ENCODE measurements at places on chromosomes 13 and 19.

DNA sequence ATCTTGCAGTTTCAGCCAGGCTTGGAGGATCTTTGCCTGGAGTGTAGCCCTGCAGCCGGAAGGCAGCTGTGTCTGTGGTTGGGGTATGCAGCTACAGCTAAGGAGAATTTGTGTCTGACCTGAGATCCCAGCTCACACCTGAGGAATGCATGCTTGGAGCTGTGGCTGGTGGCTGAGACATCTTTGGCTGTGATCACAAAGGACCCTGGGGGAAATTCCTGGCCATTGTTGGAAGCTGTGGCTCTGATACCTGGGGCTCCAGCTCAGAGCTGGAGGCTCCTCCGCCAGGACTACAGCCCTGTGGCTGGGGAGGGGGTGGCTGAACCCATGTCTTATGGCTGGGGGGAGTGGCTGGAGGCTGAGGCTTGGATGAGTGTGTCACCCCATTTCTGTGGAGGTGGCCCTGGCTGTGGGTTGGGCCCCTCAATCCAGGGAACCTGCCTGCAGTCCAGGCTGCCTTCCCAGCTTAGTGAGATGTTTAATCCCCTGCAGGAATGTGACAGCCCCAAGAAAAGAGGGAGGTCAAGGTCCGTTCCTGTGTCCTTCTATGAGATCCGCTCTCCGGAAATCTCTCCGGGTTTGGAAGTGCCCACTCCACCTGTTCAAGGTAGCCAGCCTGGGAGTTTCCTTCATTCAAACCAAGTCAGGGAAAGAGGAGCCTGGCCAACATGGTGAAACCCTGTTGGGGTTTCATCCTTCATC is 27.6 kb downstream of the ARHGEF18 start:
- DNase-seq = no peak

GRCh38 chr19:31496076-31496475 is 146.8 kb upstream of the TSHZ3 start:
- DNase-seq = no peak

GRCh38 chr19:6039566-6040225 is 61.8 kb upstream of the RANBP3 start:
- DNase-seq = peak; percentile 24

GRCh38 chr13:113451951-113452421 is 1.3 kb downstream of the ADPRHL1 start:
- no peak for DNase-seq

- DNase-seq = no peak
Measured at GRCh38 chr19:11152318-11153062, 3.1 kb downstream of the SPC24 start.

DNA sequence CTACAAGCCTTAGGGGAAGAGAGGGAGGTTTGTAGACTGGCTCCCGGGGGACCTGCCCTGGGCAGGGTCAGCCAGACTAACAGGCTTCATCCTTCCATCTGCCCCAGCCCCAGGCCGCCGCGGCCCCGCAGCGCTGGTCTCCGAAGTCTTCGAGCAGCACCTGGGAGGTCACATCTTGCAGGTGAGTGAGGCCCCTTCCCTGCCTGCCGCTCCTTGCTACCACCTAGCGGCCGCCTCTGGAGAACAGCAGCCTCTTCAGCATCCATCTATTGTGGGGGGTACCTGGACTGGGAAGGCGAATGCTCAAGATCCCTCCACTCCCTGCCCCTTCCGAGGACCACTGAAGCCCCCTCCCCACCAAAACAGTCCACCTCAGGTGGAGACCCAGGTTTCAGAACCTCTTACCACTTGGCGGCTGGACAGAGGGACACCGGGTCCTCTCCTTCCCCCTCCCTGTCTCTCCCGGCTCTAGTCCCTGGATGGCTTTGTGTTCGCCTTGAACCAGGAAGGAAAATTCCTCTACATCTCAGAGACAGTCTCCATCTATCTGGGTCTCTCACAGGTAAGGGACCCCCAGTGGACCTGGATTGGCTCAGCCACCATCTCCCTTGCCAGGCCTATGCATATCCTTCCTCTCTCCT is 12.7 kb downstream of the NPAS1 start:
- peak; percentile 69 for DNase-seq

GRCh38 chr19:38515896-38516295 is 82.4 kb downstream of the RYR1 start:
- DNase-seq = no peak

DNA sequence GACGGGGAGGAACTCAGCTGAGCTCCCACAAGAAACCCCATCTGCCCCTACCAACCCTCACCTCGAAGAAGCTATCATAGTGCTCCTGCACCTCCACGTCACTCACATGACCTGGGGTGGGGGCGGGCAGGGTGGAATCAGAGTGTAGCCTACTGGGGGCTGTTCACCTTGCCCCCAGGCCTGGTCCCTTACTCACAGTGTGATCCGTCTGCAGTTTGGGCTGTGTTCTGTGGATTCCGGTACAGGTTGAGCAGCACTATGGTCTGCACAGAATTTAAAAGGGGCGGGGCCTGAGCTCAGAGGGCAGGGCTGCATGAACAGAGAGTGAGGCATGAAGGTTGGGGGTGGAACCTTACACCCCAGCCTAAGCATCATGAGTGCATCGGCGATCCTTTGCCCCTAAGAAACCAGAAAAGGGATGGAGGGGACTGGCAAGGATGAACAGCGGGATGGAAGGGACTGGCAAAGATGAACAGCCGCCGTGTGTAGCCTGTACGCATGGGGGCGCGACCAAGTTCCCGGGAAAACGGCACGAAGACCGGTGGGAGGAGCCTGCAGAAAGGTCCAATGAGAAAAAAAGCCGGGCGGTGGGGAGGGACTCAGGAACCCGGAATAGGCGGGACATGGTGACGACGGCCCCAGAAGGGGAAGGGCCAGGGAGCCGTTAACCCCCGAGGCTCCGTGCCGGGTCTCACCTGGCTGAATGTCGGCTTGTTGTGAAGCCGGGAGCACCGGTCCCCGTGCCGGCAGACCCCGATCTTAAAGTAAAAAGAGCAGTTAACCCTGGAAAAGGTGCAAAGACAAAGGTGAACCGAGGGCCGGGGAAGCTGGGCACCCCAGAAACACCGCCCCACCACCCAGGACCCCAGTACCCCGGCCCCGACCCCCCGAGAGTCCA is 539 bp downstream of the U2AF1L4 start:
- DNase-seq = peak; percentile 96

DNA sequence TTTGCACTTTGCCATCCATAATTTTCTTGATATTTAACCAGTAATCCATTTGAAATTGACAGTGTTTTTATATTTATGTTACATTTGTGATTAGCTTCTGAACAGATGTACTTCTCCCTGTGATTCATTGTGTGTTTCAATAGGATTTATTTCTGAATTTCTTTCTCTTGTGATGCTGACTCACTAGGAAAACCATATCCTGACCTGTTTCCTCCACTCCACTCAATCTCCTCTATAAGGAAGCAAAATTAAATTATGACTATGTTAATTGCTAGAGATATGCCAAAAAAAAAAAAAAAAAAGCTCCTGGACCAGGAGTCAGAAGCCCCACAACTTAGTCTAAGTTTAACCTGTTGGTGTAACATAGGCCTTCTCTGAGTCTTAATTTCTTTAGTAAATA is 614.6 kb upstream of the SPRY2 start:
- DNase-seq = no peak

DNA sequence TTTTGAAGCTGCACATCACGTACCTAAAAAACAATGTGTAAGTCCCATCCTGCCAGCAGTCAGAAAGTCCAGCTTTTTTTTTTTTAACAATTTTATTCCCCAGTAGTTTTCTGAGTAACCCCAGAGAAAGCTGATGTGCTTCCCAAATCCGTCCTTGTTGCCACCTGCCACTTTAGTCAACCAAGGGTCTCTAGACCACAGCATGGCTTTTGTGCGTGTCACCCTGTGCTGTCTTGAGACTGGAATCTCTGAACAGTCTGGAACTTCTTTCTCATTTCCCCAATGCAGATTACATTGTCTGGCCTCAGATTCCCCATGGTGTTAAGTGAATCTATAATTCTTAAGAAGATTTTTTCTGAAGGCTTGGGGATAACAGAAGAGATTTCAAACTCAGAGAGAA is 289.2 kb upstream of the KLF12 start:
- DNase-seq = no peak

DNA sequence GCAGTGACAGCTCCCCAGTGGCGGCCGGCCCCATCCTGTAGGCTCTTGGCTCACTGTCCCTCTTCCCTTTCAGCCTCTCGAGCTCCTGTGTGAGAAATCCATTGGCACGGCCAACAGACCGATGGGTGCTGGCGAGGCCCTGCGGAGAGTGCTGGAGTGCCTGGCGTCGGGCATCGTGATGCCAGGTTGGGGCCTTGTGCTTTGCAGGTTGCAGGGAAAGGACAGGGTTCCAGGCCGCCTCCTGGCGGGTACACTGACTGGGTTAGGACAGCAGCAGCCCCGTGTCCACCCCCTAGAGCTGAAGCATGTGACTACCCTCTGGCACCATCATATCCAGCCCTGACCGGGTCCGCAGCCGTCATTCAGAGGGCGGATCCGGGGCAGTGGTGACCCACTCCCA is 21.5 kb upstream of the QTRT1 start:
- DNase-seq = no peak

- no peak for DNase-seq
Measured at GRCh38 chr13:51225029-51225428, 2.8 kb downstream of the FAM124A start.

DNA sequence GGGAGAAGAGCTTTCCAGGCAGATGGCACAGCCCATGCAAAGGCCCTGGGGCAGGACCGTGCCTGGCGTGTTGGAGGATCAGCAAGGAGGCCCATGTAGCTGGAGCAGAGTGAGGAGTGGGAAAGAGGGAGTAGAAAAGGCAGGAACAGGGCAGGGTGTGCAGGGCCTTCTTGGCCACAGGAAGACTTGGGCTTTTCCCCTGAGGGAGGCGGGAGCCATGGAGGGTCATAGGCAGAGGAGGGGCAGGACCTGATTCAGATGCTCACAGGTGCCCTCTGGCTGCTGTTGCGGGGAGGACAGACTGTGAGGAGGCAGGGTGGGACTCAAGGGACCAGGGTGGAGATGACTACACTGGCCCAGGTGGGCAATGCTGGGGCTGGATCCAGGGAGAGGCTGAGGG is 13.8 kb upstream of the PTPRS start:
- peak; percentile 22 for DNase-seq

DNA sequence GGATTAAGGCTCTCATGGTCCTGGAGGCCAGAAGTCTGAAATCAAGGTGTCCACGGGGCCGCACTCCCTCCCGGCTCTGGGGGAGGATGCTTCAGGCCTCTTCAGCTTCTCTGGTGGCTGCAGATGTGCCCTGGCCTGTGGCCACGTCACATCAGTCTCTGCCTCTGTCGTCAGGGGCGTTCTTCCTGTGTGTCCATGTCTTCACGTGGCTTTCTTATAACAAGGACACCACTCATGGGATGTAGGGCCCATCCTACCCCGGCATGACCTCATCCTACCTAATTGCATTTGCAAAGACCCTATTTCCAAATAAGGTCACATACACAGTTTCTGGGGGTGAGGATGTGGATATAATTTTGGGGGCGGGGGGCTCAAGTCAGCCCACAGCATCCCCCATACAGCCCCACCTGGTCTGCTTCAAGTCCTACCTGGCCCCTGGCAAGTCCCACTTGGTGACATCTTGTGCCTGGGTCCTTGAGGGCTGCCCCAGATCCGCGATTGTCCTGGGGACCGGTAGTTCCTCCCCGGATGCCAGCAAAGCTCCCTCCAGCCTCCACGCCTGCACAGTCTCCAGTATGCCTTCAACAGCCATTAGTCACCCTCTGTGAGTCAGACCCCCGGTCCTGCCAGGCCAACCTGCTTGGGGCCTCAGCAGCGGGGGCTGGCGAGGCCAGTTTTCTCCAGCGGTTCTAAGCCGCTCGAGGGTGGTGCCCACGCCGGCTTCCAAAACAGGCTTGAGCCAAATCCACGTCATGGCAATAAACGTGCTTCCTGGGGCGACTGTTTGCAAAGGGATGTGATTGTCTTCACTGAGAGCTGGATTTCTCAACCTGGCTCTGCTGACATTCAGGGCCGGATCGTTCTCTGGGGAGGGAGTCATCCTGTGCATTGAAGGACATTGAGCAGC is 32.2 kb downstream of the MYO9B start:
- peak; percentile 59 for DNase-seq

GRCh38 chr19:48010932-48011758 is 16.7 kb downstream of the ELSPBP1 start:
- no peak for DNase-seq

DNA sequence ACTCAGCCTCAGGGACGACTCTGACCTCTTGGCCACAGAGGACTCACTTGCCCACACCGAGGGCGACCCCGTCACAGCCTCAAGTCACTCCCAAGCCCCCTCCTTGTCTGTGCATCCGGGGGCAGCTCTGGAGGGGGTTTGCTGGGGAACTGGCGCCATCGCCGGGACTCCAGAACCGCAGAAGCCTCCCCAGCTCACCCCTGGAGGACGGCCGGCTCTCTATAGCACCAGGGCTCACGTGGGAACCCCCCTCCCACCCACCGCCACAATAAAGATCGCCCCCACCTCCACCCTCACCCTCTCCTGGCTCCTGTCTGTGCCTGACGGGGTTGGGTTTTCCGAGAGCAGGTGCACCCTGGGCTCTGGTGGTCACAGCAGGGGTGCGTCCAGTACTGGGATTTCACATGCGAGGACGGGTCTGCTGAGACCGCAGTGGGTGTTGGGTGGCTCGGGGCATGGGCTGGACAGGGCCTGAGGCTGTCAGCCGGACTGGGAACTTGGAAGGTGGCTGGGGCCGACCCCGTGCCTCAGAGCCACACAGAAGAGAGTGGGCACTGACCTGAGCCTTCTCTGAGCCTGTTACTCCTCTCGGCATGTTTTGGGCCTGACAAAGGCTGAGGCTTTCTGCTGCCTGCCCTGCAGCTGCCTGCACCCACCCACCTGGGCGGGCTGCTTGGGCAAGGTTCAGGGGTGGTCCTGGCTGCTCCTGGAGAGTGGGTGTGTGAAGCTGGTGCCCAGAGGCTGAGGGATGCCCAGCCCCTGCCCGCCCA is 6.3 kb upstream of the HCN2 start:
- no peak for DNase-seq
